Activated naive CD8-positive, alpha-beta T cell treated with anti-CD3 and anti-CD28 coated beads for 36 hours (primary cell): ENCODE measurements at places on chromosomes 5 and 9. TPM values are rescaled to one million over a fixed set of nuclear protein-coding genes. Genes with fewer than 3 reads are reported as not detected.
A peak's percentile ranks its signal among the peaks of the same experiment; 100 is the strongest.

LCN9 gene
- not detected for total RNA-seq

CTXN3 gene
- total RNA-seq, result not detected

GRCh38 chr5:38453506-38453905 lies 102.9 kb downstream of the LIFR start:
- peaks cover 26% of the 10 kb centered on the region for H3K4me1 ChIP-seq
- H3K36me3 ChIP-seq, result no peaks in the 10 kb centered on the region
- peak; percentile 57 for DNase-seq

ADGRV1 gene
- 0.14 TPM for total RNA-seq

DNA sequence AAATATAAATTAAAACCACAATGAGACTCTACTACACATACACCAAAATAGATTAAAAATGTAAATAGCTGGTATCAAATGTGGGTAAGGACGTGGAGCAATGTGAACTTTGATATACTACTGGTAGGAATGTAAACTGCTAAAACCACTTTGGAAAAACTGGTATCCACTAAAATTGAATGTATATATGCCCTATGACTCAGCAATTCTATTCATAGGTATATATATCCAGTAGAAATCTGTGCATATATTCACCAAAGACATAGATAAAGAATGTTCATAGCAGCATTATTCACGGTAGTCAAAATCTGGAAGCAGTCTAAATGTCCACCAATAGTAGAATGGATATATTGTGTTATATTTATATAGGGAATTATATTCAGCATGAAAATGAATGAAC lies 85.2 kb downstream of the ERP44 start:
- peaks cover 16% of the 10 kb centered on the region for H3K36me3 ChIP-seq
- no peak for DNase-seq
- no peaks in the 10 kb centered on the region for H3K27me3 ChIP-seq
- no peak overlapping the region for H3K27ac ChIP-seq

DNA sequence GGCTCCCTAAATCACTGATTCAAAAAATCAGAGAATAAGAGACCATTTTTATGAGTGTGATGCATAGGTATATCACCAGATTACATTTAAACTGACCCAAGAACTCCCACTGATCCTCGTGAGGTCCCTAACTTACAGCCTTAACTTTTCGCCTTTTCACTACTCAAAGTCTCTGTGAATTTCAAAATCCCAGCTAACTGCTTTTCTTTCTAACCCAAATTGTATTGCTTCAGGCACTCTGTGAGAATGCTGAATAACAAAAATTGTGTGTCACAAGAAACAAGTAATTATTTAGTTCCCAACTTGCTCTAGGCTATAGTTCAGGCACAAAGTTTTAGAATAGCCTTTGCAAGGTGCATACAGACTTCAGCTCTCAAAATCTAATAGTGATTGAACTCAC lies 368.6 kb downstream of the CHSY3 start:
- no peak for DNase-seq
- no peak overlapping the region for H3K27ac ChIP-seq
- no peaks in the 10 kb centered on the region for H3K27me3 ChIP-seq
- H3K36me3 ChIP-seq, result no peaks in the 10 kb centered on the region
- H3K4me3 ChIP-seq, result no peak overlapping the region
